ENCODE measurements at places on chromosomes 1 and 21.

DNA sequence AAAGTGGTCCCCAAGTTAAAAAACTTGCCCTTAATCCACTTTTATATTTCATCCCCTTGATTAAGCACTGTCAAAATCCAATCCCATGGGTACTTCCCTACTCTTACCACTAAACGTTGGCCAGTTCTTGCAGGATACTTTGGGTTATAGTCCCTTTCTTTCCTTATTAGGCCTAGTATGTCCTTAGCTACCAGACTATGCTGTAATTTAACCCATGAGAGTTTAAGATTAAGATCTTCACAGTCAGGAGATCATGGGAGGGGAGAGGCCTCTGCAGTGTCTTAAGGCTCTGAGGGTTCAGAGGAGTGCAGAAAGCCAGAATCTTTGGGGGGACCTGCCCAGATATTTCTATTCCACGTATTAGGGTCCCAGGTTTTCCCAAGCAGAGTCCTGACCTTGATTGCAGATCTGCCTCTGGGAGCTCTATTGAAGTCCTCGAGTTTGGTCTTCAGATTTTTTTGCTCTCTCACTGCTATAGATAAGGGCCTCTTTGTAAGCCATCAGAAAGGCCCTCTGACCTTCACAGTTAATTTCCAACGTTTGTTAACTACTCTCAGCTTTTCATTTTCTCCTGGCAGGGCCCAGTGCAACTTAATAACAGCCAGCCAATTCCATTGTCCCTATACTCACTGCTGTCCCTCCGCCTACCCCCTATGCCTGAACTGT lies 9.0 kb upstream of the CGN start:
- no peak for DNase-seq

- no peak for DNase-seq
These were observed 2.2 kb downstream of the PPP2R5A start for GRCh38 chr1:212287261-212287895.

- no peak for DNase-seq
These were observed 46.5 kb upstream of the LRRN2 start for GRCh38 chr1:204731985-204732575.

- peak; percentile 32 for DNase-seq
These were observed 844 bp downstream of the ZMYM6 start for GRCh38 chr1:35030756-35031446.

GRCh38 chr1:16464917-16465625 lies 24.5 kb downstream of the NECAP2 start:
- DNase-seq = no peak

DNA sequence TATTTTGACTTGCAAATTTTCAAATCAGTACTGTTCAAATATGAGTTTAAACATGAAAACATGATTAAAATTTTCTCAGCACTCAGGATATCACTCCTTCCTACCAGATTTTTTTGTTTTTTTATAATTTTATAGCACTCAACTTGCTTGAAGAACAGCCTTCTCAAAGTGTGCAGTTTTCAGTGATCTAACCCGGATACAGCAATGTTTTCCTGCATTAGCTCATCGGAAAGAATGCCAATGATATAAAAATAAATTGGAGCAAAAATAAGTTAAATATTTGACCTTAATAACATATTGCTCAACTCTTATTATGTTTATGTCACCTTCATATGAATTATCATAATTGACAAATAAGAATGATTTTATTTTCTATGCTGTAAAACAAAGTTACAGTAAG lies 766.8 kb downstream of the USP25 start:
- no peak for DNase-seq

- no peak for DNase-seq
These were observed 278.6 kb upstream of the LYPLAL1 start for GRCh38 chr1:218895064-218895587.

DNA sequence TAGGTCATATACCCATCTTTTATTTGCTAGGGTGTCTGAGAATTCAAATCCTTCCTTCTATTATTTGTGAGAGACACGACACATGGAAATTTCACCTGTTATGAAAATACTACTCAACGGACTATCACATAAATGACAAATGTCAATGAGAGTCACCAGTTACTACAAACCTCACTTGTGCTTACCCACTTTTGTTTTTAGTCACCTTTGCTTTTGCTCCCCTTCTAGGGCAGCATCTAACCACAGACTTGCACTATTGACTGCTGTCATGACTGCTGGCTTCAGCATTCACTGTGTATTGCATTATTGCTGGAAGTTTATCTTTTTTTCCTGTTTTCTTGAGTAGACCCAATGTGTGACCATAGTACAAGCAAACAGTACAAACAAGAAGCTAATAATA lies 1048.0 kb downstream of the PLA2G4A start:
- no peak for DNase-seq

DNA sequence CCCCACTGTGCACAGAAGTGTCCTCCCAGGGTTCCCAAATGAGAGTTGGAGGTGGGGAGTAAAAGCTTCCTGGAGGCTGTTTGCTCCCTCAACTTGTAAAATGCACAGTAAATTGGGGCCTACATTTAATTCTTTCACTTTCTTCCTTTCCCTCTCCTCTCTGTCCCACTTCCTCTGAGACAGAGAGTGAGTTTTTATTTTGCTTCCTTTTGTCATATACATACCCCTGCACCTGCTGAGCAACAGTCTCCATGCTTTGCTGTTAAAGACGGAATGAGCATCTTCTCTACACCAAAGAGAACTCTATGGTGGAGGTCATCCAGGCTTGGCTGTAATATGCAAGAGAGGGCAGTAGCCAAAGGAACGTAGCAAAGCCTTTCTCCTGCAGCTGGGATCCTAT lies 79.3 kb upstream of the VAV3 start:
- no peak for DNase-seq

DNA sequence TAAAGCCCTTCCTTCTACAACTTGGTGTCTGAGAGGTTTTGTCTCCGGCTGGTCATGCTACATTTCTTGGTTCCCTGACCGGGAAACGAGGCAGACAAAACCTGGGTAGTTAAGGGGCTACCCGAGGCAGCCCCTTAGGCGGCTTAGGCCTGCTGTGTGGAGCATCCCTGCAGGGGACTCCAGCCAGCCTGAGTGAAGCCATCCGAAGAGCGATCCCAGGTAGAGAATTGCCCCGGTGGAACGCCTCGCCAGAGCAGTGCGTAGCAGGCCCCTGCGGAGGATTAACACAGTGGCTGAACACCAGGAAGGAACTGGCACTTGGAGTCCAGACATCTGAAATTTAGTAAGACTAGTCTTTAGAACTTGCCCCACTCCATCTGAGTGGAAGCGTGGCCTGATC lies 21.2 kb upstream of the MYOCOS start:
- DNase-seq = no peak

DNA sequence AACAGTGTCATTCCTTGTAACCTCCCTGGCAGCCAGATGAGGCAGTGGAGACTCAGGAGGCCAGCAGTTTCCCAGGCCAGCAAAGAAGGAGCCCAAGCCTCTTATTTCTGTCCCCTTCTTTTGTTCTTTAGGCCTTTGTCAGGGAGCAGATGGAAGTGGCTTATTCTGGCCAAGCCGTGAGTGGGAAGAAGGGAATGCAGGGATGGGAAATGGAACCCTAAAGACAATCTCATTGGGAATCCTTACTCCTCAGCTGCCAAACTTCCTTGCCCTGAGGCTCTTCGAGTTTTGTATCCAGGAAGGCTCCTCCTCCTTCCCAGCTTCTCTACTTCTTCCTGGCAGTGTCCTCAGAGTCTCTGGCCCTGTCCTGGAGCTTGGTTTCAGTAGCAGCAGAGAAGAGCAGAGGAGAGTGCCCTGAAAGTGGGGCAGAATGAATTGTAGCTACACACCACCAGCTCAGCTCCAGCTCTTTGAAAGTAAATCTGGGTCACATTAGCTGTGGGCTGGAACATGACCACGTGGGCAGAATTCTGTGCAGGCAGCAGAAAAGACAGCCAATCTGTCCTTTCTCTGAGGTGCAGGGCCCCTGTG lies 63.9 kb downstream of the NDUFS5 start:
- no peak for DNase-seq

DNA sequence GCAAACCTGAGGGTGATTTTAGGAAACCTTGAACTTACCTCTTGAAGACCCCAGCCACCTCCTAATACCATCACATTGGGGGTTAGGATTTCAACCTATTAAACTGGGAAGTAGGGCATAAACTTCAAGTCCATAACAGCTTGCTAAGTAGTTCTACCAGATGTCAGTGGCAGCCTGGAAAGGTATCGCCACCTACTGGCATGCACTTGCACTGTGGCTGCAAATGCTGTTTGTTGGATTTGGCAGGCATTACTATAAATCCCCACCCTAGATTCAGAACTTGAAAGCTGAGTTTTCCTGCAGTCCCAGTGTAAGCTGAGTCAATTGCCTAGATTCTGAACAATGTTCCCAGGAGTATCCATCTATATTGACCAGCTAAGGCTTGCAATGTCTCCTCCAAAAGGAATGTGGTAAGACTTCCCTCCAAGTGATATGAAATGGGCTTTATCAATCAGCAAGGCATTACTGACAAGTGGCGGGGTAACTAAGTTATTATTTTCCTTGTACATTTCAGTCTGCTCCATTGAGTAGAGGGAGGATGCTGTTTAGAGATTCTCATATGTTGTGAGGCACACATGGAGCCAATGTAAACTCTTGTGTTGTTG lies 474.5 kb downstream of the PTPRC start:
- DNase-seq = peak; percentile 65

GRCh38 chr1:28887419-28887834 lies 26.9 kb upstream of the EPB41 start:
- no peak for DNase-seq

DNA sequence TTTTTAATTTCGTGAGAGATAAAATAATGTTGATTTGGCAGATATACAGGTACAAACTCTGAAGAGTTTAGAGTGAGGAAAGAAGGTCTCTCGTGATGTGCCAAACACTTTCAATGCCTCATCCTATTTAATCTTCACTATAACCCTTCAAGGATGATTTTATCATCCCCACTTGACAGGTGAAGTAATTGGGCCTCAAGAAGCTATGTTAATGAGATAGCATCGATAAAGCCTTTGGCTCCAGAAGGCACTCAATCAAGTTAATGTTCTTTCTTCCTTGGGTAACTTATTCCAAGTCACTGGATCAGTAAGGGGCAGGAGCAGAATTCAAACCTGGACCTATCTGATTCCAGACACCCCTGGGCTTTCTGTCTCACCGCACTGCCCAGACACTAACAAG lies 7.2 kb downstream of the LMOD1 start:
- no peak for DNase-seq

DNA sequence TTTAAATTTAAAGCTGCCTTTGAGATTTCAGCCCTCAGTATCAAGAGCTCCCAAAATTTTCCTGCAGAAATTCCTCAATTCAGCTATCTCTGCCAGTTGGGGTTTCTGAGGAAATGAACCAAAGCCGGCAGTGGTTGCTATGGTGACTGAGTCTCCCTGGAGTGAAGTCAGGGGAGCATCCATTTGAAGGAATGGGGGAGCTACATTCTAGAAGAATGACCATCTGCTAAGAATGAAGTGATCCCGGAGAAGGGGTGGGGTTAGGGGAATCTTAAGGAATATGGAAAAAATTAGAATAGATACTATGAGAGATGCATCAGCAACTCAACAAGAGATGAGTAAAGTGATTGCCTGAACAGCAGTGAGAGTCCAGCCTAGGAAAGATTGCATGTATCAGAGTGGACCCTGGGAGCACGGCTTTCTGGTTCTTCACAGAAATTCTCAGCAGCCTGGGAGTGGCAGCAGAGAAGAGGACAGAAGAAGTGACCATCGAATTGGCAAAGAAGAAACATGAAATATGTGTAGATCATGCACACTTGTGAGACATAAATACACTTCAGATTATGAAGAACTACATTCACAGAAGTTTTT lies 94.7 kb downstream of the CHD1L start:
- peak; percentile 64 for DNase-seq

- no peak for DNase-seq
These were observed at the start of the genes CRYZ and TYW3 for GRCh38 chr1:74732960-74733603. TSS of gene CRYZ (minus strand) at chr1:74733050. CDS start at chr1:74724821, 8,229 bp downstream. TSS of gene TYW3 (plus strand) at chr1:74733152. CDS start at chr1:74733245, 93 bp downstream.

DNA sequence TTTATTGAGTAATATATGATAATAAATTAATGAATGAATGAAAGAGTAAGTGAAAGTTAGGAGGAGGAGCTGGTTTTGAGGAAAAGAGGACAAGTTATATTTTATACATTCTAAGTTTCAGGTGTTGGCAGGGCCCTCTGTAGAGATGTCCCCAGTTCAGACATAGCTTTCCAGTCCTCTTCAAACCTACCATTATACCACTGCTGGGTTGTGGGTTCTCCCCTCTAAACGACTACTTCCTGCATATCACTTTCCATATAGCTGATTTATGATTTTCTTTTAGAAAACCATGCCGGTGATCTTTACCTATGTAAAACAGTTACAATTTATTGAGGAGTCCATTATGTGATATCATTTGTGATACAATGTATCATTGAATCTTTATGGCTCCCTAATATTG lies 116.9 kb downstream of the RUNX1 start:
- DNase-seq = no peak

DNA sequence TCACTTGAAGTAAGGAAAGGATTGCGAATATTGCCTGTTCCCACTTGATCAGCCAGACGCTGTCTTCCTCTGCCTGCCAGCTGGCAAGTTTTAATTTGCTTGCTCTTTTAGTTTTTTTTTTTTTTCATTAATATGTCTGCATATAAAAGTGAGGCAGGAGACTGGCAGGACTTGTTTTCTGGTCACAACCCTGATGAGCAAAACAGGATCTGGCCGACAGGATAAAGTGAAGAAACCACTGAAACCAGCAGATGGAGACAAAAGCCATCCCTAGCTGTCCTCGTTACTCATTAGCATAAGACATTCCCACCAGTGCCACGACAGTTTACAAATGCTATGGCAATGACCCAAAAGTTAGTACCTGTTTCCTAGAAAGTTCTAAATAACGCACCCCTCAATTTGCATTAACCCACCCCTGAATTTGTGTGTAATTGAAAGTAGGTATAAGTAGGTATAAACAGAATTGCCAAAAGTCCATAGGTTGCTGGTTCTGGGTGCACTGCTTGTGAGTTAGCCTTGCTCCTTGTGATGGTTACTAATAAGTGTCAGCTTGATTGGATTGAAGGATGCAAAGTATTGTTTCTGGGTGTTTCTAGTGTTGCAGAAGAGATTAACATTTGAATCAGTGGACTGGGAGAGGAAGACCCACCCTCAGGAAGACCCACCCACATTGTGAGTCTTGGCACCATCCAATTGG lies 60.8 kb downstream of the ZNF684 start:
- DNase-seq = peak; percentile 33

DNA sequence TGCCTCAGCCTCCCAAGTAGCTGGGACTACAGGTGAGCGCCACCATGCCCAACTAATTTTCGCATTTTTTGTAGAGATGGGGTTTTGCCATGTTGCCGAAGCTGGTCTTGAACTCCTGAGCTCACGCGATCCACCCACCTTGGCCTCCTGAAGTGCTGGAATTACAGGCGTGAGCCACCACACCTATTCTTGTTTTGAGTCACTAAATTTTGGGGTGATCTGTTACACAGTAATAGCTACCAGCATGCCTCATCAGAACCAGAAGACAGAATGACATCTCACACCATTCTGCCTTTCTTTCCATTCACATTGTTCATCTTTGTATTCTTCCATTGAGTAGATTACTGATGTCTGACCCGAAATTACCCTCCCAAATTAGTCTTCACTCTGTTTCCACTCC lies 9.1 kb downstream of the RHBDL2 start:
- no peak for DNase-seq

- DNase-seq = no peak
These were observed 2.7 kb downstream of the PTGFR start for GRCh38 chr1:78493451-78493850.

All from H9 (cell line).